ENCODE measurements at places on chromosomes 3 and 15.
A peak's percentile ranks its signal among the peaks of the same experiment; 100 is the strongest.

DNA sequence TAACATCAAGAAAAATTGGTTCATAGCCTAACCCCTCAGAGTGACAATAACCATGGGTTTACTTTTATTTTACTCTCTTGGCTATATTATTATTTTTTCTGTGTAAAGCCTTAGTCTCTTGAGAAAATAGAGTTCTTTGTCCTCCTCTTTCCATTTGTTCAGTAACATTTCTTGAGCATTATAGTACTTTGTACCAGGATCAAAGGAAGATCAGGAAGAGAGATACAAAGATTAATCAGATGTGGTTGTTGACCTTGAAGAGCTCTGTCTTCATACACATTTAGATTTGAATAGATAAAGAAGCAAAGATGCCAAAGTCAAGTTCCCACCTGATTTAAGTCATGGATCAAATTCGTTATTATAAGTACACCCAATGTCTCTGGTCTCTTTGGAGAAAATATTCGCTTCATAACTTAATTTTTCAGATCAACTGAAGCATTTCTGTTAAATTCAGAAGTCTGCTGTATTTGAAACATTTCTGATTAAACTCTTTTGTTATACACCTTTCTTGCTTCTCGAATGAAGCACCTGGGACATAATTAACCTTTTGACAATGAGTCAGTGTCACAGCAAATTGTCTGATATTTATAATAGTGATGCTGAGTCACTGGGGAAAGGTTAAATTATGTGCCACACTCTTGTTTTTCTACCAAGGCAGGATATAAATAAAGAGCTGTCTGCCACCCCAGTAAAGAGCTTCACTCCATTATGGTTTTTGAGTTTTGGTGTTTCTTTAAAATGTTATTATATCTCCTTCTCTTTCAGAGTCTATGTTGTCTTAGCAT lies 100.2 kb downstream of the GHSR start:
- DNase-seq, result no peak

- DNase-seq, result peak; percentile 49
Observed at GRCh38 chr15:23642413-23643044, 5.1 kb downstream of the MAGEL2 start.

DNA sequence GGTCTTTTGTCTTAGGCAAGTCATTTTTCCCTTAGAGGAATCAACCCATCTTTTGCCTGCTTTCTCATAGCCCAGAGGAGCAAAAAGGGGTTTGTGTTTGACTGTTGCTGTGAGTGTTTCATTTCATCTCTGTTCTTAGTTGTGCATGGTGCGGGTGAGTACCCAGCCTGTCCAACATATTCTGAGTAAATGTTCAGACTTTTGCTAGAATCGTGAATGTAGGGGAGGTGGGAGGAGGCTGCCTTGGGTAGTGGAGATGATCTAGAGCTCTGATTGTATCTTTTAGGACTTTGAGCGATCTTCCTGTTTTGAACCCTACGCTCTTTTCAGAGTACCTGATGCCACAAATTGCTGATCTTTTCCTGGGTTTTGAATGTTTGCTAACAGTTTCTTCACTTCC lies 123.1 kb downstream of the ZNF609 start:
- no peak for DNase-seq

DNA sequence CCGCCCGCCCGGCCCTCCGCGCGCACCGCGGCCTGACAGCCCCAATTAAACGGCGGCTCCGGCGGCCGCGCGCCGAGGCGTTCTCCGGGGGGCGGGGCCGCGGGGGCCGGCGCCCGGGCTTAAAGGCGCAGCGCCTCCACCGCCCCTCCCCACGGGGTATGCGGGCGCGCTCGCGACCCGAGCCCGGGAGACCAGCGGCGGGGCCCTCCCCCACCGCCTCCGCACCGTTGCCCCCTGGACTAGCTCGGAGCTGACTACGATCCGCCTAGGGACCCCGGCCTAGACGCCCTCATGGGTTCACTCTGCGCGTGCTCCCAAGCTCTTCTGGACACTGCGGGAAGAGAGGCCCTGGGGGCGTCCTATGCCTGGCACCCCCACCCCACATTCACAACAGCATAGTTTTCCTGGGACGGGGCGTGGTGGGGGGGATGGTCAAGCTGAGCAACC lies at the start of gene DUSP7:
DUSP7 (minus strand) TSS at position 51 of the 447 bp plus-strand sequence. CDS start 205 bp downstream, outside the sequence.
- peak; percentile 77 for DNase-seq

DNA sequence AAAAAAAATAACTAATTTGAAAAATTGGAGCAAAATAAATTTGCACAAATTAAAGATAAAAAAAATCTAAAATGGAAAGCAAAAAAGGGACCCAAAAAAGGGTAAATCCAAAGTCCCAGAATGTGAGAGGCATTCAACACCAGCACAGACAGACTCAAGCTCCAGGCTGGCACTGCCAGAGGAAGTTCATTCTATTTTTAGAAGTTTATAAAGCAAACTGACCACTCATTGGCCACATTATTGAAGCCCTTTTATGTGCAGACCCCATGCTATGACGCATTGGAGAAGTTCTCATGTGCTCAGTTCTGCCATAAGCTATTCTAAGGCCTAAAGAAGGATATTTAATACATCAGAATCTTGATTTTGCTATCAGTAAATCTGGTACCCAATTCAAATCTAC lies 17.6 kb upstream of the BOC start:
- DNase-seq, result no peak

DNA sequence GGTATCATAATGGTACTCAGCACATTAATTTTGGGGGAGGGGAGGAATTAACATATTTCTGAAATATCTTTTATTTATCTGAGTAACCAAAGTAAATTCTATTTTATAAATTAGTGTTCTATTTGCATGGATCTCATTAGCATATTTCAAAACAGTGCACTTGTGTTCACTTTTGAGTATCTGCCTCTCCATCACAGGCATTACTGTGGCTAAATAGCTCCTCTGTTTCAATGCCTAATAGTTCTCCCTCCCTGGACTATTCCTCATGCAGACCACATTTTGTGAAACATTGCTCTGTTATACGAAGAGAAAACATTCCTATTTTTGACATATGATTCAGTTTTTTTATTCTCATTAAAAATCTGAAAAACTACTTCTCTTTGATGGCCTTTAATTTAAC lies 1127.8 kb downstream of the TUSC7 start:
- DNase-seq, result no peak

DNA sequence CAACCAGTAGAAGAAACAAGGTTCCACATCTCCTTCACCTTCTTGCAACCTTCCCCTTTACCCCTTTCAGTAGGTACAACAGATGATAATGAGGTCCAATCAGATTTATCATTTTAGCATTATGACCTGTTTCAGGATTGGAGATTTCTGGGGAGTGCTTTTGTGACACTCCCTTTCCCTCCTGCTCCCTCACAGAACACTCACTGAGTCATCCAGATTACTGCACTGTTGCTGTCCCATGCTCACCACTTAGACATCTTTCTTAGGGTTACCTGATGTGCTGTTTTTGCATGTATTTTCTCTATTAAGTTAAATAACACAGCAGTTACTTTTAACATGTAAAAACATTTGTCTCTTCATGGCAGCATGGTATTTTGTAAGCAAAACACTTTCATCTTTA lies 118.5 kb downstream of the MFSD1 start:
- DNase-seq, result no peak

DNA sequence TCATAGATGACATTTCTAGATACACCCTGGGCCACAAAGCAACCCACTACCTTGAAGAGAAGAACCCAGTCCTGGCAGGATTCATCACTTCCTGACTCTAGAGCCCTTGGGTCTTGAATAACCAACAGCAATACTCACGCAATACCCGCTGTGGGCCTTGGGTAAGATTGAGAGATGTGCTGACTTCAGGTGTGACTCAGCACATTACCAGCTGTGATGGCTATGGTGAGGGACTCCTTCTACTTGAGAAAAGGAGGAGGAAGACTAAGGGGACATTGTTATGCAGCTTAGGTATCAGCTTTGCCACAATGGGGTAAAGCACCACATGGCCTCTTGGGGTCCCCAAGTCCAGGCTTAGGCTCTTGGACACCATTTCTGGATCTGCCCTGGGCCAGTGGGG lies 14.9 kb downstream of the C3orf33 start:
- DNase-seq, result no peak

- no peak for DNase-seq
Observed at GRCh38 chr3:135100366-135100765, 305.3 kb downstream of the EPHB1 start.

DNA sequence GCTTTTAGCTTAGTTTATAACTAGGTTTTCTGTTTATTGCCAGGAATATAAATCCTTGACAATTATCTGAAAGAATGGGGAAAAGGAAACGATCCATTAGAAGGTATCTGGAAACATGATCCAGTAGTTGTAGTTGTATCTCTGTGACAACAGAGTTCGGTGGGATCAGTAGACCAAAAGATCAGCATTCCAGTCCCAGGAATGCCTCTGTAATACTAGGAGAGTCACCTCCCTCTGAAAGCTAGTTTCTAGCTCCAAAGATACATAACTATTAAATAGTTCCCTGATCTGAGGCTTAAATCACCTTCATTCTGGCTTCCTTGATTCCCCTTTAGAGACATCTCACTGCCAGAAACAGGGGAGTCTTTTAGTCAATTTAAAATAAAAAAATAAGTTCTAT lies 34.1 kb downstream of the MB21D2 start:
- no peak for DNase-seq
